ENCODE measurements at places on chromosomes 4 and X.

DNA sequence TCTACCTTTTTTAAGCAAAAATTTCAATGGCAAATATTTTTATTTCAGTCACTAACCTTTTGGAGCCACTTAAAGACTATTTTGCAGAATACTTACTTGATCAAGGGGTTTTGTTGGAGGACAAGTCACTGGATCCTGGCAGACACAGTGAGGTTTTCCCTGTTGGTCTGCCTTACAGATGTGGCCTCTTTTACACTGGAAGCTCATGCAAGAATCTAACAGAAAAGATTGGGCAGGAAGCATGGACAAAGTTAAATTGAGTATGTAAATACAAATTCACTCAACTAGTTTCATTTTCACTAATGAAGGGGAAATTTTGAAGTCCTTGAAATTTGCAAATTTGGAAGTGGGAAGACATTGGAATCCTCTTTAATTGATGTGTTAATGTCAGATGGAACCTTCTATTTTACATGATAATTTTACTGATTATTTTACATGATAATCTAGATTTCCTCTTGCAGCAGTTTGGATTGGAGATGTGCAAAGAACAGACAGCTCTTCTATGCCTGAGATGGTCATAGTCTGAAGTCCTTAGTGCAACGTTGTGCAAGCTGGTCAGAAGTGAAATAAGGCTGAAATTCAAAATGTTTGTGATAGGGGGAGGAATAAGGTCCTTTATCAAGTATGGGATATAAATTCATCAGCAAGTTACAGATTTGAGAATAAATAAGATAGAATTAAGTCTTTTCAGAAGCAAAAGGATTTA, 38.4 kb downstream of the SPARCL1 start:
- DNase-seq: no peak

- DNase-seq: no peak
Measured at GRCh38 chrX:111354496-111354895, 57.5 kb downstream of the DCX start.

GRCh38 chr4:87260477-87260876, 40.1 kb upstream of the KLHL8 start:
- DNase-seq: no peak

DNA sequence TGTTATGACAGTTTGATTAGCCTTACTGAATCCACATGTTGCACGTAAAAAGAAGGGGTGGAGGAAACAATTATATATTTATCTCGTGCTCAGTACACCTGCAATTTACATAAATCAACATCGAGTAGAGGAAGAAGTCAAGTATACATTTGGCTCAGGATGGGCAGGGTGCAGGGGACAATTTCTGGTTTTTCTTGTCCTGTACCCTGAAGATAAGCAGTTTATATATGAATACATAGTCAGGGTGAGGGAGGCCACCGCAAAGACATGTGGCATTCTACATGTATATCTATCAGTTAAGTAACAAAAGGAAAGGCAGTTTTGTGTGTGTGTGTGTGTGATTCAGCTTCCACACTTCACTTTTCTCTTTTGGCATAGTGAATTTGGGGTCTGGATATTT, 11.1 kb upstream of the EREG start:
- DNase-seq: no peak

DNA sequence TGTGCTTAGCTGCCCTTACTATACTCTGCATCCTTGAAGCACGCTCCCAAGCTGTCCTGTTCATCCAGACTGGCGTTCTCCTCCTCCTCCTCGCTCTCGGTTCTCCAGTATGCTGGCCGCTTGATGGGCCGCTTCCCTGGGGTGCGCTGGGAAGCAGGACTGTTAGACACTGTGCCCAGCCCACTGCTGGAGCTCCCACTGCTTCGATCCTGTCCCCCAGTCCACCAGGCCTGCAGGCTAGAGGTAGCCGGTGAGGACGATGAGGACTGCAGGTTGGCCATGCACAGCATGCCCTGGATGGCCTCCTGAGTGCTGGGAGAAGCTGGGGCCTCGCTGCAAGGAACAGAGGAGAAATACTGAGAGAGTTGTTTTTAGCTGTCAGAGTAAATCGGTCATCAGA, 59.4 kb downstream of the PHF8 start:
- no peak for DNase-seq

GRCh38 chr4:167000141-167000852, 234.0 kb downstream of the SPOCK3 start:
- DNase-seq: no peak

- no peak for DNase-seq
Measured at GRCh38 chr4:65250916-65251315, 419.4 kb downstream of the EPHA5 start.

DNA sequence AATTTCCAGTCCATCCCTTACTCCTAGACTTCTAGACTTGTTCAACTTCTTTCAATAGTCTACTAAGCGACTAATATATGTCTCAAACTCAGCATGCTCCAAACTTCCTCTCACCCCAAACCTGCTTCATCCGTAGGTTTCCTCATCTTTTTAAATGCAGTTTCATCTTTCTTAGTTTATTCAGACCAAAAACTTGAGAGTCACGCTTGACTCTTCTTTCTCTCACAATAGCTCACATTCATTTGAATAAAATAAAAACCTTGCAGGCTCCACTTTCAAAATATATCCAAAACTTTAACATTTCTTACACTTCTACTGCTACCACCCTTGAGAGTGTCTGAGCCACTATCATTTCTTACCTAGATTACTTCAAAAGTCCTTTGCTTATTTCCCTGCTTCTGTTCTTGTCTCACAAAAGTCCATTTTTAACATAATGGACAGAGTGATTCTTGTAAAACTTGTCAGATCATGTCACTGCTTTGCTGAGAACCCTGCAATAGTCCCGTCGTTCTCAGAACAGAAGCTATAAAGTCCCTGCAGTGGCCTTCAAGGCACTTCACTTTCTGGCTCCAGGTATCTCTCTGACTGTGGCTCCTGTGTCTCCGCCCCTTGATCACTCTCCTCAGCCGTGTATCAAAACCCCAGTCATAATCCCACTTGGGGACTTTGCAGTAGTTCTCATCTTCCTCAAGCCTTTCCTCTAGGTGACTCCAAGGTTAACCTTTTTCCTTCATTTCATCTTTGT, 167.6 kb downstream of the ARHGAP24 start:
- DNase-seq: no peak
